ENCODE measurements at places on chromosomes 7 and 10.
A peak's percentile ranks its signal among the peaks of the same experiment; 100 is the strongest.

DNA sequence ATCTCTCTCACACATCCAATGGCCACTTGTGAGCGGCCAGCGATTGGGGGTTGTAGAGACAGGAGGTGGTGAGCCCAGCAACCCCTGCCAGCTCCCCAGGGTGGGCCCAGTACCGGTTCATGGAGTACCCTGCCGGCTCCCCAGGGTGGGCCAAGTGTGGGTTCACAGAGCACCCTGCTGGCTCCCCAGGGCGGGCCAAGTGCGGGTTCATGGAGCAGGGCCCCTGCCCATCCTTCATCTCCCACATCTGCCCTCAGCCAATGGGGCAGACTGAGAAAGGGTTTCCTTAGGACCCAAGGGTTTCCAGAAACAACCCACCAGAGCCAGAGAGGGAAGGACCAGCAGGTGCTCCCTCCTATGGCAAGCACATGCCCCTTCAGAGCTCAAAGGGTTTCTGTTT, 21.4 kb upstream of the SLIT1 start:
- no peak for DNase-seq

- no peak for DNase-seq
Observed at GRCh38 chr7:87872346-87872745, 3.8 kb downstream of the SLC25A40 start.

- no peak for DNase-seq
Observed at GRCh38 chr7:155543011-155543876, 3.1 kb downstream of the CNPY1 start.

- DNase-seq, result no peak
Observed at GRCh38 chr7:6012355-6013104, 3.5 kb downstream of the AIMP2 start.

DNA sequence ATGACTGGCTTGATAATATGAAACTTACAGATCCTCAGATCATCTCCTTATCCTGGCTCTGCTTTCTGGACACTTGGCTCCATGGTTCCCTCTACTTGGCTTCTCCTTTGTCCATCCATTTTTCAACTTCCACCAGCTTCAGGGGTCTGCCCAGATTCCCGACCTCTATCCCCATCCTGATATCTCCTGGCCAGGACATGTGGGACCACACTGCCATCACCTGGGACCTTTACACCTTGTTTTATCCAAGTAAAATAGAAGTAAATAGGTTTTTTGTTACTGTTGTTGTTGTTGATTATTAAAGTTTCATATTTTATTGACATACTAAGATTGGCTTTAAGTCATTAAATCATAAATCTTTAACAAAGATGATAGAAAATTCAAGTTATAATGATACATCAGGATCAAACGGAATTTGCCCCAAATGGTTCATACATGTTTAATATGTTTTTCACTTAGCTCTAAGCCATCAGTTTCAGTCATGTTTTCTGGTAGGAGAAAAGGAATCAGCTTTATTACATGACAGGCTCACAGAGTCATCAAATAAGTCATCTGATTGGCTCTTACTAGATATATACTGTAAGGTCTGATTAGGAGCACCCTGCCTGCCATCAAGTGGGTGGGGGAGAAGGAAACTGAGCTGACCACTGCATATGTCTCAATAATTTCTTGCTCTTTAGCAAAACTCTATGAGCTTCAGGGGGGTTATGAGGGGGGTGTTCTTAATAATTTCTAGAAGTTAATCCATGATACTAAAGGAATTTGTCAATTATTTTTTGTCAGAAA, 111.5 kb upstream of the AHR start:
- no peak for DNase-seq

DNA sequence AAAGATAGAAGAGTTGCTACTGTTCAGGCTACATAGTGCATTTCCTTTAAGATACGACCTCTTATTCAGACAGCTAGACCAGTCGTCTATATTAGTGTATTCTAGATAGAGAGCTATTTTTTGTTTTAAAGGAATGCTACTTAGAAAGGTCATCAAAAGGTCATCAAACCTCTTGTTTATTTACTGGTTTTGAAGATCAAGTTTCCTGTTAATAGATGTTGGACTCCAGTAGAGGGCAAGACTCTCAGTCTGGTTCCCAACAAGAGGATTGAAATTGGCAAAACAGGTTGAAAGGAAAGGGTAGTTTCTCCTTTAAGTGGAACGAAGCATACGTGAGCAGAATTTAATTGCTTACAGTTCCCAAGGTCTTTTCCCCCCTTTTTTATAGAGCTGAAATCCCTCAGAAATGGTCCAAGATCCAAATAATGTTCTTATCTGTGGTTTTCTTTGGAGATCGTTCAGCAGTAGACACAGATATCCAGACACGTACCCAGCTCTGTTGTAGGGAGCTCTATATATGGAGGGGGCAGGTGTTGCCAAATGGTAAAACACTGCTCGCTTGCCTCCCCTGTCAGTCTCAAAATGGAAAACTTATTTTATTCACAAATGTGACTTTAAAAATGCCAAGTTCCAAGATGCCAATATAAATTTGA, 37.2 kb downstream of the BAMBI start:
- no peak for DNase-seq

- DNase-seq, result no peak
Observed at GRCh38 chr10:70272925-70273316, 10.9 kb downstream of the NPFFR1 start.

GRCh38 chr7:41130086-41130485, 572.8 kb downstream of the INHBA start:
- DNase-seq, result no peak

- no peak for DNase-seq
Observed at GRCh38 chr7:15389073-15389472, 172.7 kb downstream of the AGMO start.

DNA sequence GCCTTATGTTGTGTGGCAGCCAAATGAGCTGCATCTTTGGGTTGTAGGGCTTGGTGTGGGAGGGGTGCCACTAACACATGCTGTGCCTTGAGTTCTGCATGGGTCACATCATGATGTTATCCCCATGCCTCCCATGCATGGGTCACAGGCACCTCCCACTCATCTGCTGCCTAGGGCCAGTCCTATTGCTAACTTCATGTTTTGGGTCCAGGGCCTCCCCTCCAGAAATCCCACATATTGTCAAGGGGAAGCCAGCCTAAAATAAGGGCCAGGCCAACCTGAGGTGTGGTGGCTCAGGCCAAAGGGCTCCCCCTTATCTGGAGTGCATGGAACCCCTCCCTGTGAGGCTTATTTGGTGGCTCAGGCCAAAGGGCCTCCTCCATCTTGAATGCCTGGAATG, 299.0 kb downstream of the RPS24 start:
- DNase-seq, result no peak

DNA sequence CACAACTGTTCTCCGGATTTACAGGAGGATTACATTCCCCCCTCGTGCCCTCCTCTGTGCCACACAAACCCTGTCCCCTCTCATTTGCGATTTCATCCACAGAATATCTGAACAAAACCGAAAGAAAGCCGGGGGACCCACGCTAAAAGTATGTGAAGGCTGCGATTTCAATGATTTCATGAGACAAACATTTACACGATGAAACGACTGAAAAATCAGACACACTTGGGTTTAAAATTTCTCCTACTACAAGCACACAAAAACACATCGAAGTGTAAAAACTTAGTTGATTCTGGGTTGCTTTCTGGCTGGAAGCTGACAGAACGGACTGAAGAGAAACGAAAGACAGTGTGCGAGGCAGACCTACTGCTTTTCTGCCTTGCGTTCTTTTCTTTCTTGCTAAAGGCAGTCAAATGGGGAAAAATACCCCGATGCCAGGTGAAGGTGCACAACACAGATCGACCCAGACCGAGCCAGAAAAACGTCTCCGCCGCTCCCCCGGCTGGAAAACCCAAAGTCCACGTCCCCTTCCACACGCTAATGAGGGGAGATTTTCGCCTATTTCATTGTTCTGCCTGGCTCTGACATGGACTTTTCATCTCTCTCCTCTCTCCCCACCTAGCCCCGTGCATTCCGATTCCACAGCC, 1.2 kb downstream of the HIPK2 start:
- no peak for DNase-seq

- DNase-seq, result no peak
Observed at GRCh38 chr7:105825371-105825770, 51.0 kb downstream of the ATXN7L1 start.

GRCh38 chr7:3274131-3274530, 26.9 kb upstream of the SDK1 start:
- peak; percentile 45 for DNase-seq

DNA sequence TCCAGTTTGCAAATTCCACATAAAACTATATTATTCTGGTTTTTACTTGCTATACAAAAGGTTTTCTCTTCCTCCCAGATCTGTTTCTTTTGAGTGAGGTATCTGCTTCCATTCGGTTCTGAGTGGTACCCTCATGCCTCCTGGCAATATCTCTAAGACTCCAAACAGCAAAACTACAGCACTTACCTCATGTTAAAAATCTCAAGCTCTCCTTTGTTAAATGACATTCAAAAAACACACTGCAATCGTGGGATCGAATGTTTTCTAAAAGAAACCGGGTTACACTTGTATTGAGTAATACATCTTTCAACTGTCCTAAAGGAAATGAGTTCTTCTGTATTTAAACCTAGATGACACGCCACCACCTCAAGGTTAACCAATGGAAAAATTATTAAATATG, 11.1 kb downstream of the YWHAG start:
- DNase-seq, result no peak

GRCh38 chr10:120803972-120804371, 47.2 kb upstream of the WDR11 start:
- DNase-seq, result no peak

DNA sequence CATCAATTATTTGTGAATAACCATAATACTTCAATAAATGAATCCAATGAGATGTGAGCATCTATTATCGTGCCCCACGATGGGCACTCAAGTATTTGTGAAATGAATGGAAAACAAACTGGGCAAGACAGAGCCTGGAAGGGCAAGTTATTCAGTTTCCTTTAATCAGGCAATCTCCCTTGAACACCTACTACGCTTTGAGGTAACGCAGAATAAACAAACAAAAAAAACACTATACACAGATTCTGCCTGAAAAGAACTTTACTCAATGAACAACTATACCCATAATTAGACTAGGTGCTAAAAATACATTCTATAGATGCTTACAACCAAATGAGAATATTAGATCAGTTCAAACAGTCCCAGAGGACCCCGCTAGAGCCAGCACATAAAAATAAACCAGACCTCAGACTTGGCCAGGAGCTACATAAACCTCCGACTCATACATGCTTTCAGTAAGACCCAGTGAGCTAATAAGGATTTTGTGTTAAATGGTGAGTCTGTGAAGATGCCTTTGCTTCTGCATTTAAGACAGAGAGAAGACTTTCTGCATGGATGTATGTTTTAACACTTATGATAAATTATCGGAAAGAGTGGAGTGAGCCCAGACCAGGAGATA, 121.3 kb downstream of the MPP7 start:
- DNase-seq, result no peak

- DNase-seq, result no peak
Observed at GRCh38 chr10:55168343-55168742, 367.3 kb upstream of the PCDH15 start.

DNA sequence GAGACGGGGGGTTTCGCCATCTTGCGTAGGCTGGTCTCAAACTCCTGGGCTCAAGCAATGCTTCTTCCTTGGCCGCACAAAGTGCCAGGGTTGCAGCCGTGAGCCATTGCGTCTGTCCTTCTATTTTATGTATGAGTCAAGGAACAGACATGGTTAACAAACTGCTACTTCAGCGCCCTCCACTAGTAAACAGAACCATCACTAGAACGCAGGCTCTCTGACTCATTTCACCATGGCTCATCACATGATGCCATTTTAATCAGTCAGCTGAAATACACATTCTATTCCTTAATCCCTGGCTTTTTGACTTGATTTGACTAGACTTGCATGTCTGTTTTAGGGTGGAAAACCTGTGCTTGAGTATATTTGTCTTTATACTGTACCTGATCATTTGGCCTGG, 41.3 kb downstream of the CELF2 start:
- no peak for DNase-seq

DNA sequence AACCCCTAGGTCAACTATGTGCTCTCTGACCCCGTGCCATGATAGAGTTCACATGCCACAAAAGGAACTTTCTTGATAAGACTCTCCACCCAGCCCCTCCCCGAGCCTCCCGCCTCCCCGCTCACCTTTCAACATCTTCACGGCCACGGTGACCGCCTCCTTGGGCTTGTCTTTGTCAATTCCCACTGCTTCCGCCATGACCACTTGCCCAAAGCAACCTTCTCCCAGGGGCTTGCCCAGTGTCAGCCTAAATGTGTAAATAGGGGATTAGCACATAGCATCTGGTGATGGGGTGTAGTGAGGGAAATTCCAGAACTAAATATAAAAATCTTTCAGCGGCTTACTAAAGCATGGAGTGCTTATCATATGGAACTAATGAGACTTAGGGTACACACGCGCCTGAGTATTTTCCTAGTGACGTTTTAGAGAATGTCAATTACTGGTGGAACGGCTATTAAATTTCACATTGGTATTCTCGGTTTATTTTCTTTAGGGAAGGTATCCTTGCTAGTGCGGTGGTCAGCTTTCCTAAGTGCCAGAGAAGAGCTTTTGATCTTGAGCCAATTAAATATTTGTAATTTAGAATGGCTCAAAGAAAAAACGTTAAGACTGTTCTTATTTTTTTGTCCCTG, 97.4 kb downstream of the FGFR2 start:
- no peak for DNase-seq

GRCh38 chr7:742791-743190, 15.7 kb upstream of the PRKAR1B start:
- DNase-seq, result no peak

DNA sequence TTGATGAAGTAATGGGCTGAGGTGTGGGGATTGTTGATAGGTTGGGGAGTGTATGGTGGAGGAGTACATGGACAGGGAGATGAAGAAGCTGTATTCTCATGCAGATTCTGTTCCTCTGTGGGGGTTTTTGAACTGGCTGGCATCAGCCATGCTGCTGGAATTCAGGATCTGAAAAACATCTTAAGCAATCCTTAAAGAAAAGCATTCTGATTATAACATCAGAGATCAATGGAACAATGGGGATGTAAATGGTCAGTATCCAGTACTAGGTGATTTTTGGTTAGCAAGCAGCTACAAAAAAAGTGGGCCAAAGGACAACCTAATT, 247.5 kb upstream of the GALNT17 start:
- DNase-seq, result no peak

- DNase-seq, result no peak
Observed at GRCh38 chr10:519055-519715, 170.3 kb downstream of the DIP2C start.

- DNase-seq, result no peak
Observed at GRCh38 chr10:35924759-35925158, 282.7 kb upstream of the FZD8 start.

GRCh38 chr7:117154721-117155120, 168.1 kb downstream of the WNT2 start:
- no peak for DNase-seq

DNA sequence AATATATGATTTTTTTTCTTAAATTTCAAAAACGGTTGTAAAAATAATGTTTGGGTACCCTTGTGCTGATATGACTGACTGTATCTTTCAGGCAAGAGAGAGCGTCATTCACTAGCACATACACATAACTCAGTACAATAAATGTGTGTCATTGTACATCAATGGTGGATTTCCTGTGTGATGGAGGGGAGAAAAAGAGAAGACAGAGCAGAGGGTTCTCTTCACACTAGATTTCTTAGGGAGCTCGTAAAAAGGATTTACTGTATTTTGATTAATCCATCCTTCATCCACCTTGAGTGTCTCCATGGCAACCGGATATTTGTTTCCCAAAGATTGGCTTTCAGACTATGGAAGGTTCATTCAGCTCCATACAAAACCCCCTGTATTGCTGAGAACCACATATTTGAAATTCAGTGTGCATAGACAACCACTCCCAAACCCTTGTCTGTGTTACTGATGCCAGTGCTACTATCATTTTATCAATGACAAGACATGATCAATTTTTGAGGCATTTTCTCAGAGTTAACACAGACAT, 150.6 kb downstream of the AKR1D1 start:
- no peak for DNase-seq

- no peak for DNase-seq
Observed at GRCh38 chr7:139117599-139118233, 8.2 kb upstream of the ZC3HAV1 start.

Data from NCI-H774 (cell line).